ENCODE measurements at places on chromosomes 12 and 14. TPM values are rescaled to one million over a fixed set of nuclear protein-coding genes. Genes with fewer than 3 reads are reported as not detected.

DNA sequence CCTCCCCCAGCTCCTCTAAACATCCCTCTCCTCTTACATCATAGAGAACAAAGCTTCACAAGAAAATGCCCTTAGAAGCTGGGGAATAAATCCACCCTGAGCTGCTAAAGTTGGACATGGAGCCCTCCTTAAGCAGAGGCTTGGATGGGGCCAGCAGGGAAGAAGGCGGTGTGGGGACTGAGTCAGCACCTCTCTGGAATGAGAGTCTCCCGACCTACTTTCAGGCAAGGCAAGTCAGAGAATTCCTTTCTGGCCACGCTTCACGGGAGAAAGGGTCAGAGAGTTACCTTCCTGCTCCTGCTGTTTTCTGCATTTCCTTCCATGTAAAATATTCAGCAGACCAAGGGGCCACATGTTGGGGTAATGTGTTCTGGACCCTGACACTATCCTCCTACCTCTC is 113.3 kb upstream of the PRB2 start:
- no peak overlapping the region for H3K27ac ChIP-seq
- no peaks in the 10 kb centered on the region for H3K36me3 ChIP-seq
- no peak overlapping the region for H3K4me3 ChIP-seq
- no peaks in the 10 kb centered on the region for H3K27me3 ChIP-seq
- H3K4me1 ChIP-seq = peaks cover 8% of the 10 kb centered on the region

PRB2 gene
- total RNA-seq = not detected

DNA sequence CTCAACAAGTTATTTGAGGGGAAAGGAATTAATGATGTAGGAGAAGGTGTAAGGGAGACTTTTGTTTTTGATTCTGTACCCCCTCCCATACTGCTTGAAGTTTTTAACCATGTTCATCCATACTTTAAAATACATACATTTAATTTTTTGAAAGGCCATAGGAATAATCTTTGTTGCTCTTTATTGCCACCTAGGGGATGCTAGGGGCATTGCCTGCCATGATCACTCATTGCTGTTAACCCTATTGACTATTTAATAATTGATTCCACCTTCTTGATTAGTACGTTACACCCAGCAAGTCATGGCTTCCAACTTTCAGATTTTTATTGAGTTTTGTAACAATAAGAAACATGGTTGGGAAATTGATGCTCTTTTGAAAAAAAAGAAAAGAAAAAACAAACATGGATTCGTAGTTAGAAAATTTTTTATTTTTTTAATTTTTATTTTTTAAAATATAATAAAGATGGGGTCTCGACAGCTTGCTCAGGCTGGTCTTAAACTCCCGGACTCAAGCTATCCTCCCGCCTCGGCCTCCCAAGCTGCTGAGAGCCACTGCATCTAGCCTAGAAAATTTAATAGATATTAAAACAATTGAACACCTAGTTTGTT is 8.5 kb upstream of the PRKAB1 start:
- H3K27me3 ChIP-seq = no peaks in the 10 kb centered on the region
- H3K4me3 ChIP-seq = no peak overlapping the region
- no peaks in the 10 kb centered on the region for H3K4me1 ChIP-seq
- no peak for DNase-seq
- H3K27ac ChIP-seq = no peak overlapping the region

- no peaks in the 10 kb centered on the region for H3K4me1 ChIP-seq
- no peak overlapping the region for H3K4me3 ChIP-seq
- H3K27ac ChIP-seq = no peak overlapping the region
- H3K36me3 ChIP-seq = no peaks in the 10 kb centered on the region
- no peak for DNase-seq
- H3K27me3 ChIP-seq = no peaks in the 10 kb centered on the region
Measured at GRCh38 chr14:30855345-30856037, 18.9 kb upstream of the COCH start.

- H3K4me3 ChIP-seq = no peak overlapping the region
- no peak for DNase-seq
- H3K27me3 ChIP-seq = no peaks in the 10 kb centered on the region
- H3K4me1 ChIP-seq = no peaks in the 10 kb centered on the region
- H3K36me3 ChIP-seq = peaks cover 6% of the 10 kb centered on the region
Measured at GRCh38 chr12:116028619-116029018, 248.9 kb downstream of the MED13L start.

- no peak overlapping the region for H3K4me3 ChIP-seq
- no peaks in the 10 kb centered on the region for H3K4me1 ChIP-seq
- no peak for DNase-seq
- no peak overlapping the region for H3K27ac ChIP-seq
- H3K36me3 ChIP-seq = no peaks in the 10 kb centered on the region
Measured at GRCh38 chr12:71282925-71283324, 125.1 kb upstream of the TSPAN8 start.
